ENCODE measurements at places on chromosomes 7 and 10.

GRCh38 chr10:4437791-4438190 lies 388.2 kb upstream of the AKR1E2 start:
- H3K4me3 ChIP-seq, result no peak overlapping the region
- DNase-seq, result no peak
- no peaks in the 10 kb centered on the region for H3K36me3 ChIP-seq
- peaks cover 5% of the 10 kb centered on the region for H3K27me3 ChIP-seq
- no peaks in the 10 kb centered on the region for H3K4me1 ChIP-seq

DNA sequence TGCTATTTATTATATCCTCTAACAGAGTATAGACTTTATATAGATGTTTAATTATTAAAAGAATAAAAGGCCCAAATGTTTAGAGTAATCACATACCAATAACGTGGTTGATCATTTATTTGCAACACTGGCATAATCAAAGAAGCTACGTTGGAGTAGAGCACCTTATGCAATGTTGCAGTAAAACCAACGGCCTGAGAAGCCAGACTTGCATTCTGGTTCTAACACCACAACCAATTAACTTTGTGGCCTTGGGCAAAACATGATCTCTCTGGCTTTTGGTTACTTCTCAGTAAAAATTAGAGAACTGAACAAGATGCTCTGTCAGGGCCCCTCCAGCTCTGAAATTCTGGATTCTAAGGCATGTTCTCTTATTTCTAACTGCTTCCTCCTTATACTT lies 476.2 kb downstream of the GRM8 start:
- DNase-seq, result no peak
- no peak overlapping the region for H3K4me3 ChIP-seq
- H3K27me3 ChIP-seq, result no peaks in the 10 kb centered on the region
- H3K36me3 ChIP-seq, result no peaks in the 10 kb centered on the region
- no peak overlapping the region for H3K27ac ChIP-seq
- no peaks in the 10 kb centered on the region for H3K4me1 ChIP-seq

GRCh38 chr7:101156277-101156676 lies 2.0 kb downstream of the AP1S1 start:
- peaks cover 8% of the 10 kb centered on the region for H3K27me3 ChIP-seq
- peaks cover 13% of the 10 kb centered on the region for H3K4me1 ChIP-seq
- no peak overlapping the region for H3K27ac ChIP-seq
- no peak overlapping the region for H3K4me3 ChIP-seq
- peaks cover 41% of the 10 kb centered on the region for H3K36me3 ChIP-seq

- H3K36me3 ChIP-seq, result no peaks in the 10 kb centered on the region
- peak; percentile 78 for DNase-seq
- peaks cover 14% of the 10 kb centered on the region for H3K4me1 ChIP-seq
- H3K27ac ChIP-seq, result peak overlapping the region; percentile 92
- H3K27me3 ChIP-seq, result no peaks in the 10 kb centered on the region
- peak overlapping the region; percentile 13 for H3K4me3 ChIP-seq
These were observed 29.8 kb upstream of the PURB start for GRCh38 chr7:44914992-44915607.

- H3K4me3 ChIP-seq, result peak overlapping the region; percentile 74
- H3K27me3 ChIP-seq, result no peaks in the 10 kb centered on the region
- H3K4me1 ChIP-seq, result peaks cover 33% of the 10 kb centered on the region
- H3K36me3 ChIP-seq, result peaks cover 31% of the 10 kb centered on the region
- DNase-seq, result no peak
These were observed 1.8 kb upstream of the SRGN start for GRCh38 chr10:69086001-69086509.

DNA sequence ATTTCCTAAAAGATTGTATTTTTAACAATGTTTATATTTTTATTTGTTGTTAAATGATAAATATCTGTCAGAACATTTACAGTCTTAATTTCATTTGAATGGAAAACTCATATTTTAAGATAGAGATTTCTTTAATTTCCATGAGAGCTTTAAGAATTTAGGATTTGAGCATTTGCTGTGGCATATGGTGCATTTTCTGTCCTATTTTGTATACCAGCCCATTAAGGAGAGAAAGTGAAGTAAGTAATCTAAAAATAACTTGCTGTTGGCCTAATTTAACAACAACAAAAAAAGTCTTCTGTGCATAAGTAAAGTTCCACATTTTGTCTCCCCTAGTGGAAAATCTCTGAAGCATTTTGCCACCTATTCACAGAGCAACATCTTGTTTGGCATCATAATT lies 190.9 kb upstream of the PPP1R3A start:
- H3K27me3 ChIP-seq, result no peaks in the 10 kb centered on the region
- H3K4me3 ChIP-seq, result no peak overlapping the region
- no peaks in the 10 kb centered on the region for H3K4me1 ChIP-seq

- peaks cover 68% of the 10 kb centered on the region for H3K36me3 ChIP-seq
- H3K4me1 ChIP-seq, result peaks cover 85% of the 10 kb centered on the region
- H3K27me3 ChIP-seq, result no peaks in the 10 kb centered on the region
- no peak for DNase-seq
- no peak overlapping the region for H3K4me3 ChIP-seq
These were observed 42.7 kb downstream of the FAM53B start for GRCh38 chr10:124701435-124701834.

DNA sequence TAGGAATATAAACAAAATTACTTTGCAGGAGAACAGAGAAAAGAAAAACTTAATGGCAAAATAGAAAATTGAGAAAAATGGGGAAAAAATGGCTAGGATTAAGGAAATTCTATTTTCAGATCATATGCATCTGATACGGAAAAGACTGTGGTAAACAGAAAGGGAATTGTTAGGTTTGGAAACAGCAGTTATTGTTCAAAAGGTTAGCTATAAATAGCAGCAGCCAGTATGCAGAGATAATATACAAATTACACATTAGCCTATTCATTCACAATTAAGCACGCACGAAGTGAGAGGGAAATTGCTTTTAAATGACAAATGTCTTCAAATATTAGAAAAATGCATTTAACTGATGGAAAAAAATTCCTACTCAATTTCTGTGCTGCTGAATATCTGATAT lies 224.1 kb upstream of the FAM3C start:
- H3K27ac ChIP-seq, result no peak overlapping the region
- DNase-seq, result no peak
- H3K4me3 ChIP-seq, result no peak overlapping the region

GRCh38 chr7:50793120-50793946 lies 10.6 kb upstream of the GRB10 start:
- peak; percentile 18 for DNase-seq
- H3K27me3 ChIP-seq, result peaks cover 69% of the 10 kb centered on the region
- H3K4me1 ChIP-seq, result peaks cover 7% of the 10 kb centered on the region
- peak overlapping the region; percentile 61 for H3K4me3 ChIP-seq
- H3K36me3 ChIP-seq, result no peaks in the 10 kb centered on the region
- H3K27ac ChIP-seq, result no peak overlapping the region

GRCh38 chr7:39301543-39301942 lies 264.7 kb upstream of the YAE1 start:
- no peaks in the 10 kb centered on the region for H3K27me3 ChIP-seq
- no peaks in the 10 kb centered on the region for H3K4me1 ChIP-seq
- H3K27ac ChIP-seq, result no peak overlapping the region
- H3K4me3 ChIP-seq, result no peak overlapping the region

DNA sequence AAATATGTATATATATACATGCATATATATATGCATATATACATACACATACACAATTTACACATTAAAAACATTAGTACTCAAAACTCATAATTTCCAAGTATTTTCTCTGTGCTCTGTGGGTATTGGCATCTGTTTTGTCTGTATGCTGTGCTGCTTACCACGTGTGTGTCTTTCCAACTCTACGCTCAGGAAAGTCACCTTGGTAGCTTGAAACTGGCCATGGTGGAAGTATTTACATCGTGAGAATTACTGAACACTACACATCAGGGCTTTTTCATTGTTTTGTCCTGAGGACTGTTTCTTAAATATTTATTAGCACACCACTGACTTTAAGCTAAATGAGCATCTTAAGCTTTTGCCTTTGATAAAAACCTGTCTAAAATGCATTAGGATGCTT lies 79.6 kb downstream of the CREM start:
- no peaks in the 10 kb centered on the region for H3K27me3 ChIP-seq
- peaks cover 79% of the 10 kb centered on the region for H3K36me3 ChIP-seq
- H3K4me1 ChIP-seq, result peaks cover 67% of the 10 kb centered on the region
- peak overlapping the region; percentile 55 for H3K27ac ChIP-seq
- no peak for DNase-seq

Measured in activated T-helper 2 cell treated with anti-CD3 and anti-CD28 coated beads, Interferon-gamma antibody, Interleukin-2, Interleukin-4, amounts not matched to agents 10 μg/mL and 5 μg/mL and 100 μg/mL, durations not matched to agents 14 hours and 24 hours and 36 hours (primary cell).